Substantia nigra (tissue), 51 donors: ENCODE measurements at places on chromosomes 11 and 22.

DNA sequence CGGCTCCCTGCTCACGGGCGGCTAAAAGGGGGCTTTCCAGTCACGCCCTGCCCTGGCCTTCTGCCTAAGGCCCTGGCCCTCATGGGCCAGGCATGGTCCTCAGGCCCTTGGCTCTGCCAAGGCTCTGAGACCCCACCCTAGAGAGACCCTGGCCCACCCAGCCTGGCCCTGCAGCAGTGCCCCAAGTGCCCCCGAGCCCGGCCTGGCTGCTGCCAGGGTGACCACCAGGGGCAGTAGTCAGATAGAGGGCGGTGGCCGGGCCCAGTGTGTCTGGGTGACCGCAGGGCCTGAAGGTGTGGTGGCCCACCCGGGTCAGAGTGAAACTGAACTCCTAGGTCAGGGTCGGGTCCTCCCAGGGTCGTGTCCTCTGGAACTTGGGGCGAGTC, 29.4 kb upstream of the CCDC188 start:
- DNase-seq = no peak

DNA sequence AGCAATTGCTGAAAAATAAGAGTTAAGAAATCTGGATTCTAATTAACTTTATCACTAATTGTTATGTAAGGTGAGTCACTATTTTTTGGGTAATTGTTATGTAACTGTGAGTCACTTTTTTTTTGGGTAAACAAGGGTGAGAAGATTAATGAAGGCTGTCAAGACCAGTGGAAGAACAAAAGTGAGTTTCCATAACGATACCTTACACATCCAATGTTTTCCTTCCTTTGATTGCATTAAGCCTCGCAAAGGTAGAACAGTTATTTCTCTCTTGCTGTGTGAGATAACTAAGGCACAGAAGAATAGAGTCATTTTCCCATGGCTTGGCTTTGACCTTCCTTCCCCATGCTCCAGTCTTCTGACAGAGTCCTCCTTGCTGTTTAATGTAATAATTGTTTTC, 374.7 kb downstream of the DDX10 start:
- no peak for DNase-seq

GRCh38 chr11:116631201-116631600, 141.6 kb downstream of the BUD13 start:
- no peak for DNase-seq

DNA sequence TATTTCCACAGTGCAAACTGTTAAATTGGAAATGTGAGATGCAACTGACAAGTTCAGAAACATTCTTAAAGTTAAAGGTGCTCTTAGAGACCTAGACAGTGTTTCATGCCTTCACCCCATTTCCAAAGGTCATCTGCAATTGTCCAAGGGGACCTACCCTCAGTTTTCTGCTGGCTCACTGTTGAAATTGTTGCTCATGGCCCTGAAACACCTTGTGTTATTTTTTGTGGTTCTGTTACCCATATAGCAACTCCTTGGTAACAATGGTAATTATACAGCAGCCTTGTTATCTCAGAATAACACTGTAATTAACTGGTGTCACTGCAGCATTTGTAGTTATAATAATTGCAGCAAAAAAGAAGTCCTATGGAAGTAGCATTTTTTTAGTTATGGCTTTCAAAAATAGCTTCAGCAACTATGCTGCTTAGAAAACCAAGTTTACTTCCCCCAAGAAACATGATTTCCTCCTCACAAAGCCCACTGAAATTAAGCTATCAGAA, 49.2 kb upstream of the CCDC34 start:
- no peak for DNase-seq

DNA sequence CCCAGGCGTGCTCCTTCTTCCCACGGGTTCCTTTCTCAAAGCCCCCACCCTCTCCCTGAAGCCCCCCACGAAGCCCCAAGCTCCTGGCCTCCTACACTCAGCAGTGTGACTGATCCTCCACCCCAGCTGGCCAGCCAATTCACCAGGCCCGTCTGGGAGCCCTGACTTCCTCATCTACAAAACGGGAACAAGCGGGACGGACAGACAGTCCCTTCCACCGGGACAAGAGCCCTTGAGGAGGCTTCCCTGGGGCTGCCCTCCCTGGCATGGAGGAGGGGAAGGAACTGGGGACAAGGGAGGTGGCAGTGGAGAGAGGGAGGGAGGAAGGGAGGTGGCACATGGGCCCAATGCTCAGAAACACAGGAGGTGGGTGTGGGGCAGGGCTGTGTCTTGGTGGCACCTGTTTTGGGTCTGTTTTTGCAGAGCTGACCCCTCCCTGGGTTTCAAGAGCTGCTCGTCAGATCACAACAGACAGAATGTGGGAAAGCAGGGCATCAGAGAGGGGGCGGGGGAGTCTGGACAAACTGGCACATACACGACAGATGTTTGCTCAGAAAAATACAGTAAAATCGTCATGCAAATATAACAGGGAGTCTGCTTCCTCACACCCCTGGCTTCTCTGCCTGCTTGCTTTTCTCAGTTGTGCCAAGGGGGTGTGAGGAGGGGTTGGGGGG, 56.8 kb downstream of the ELFN2 start:
- no peak for DNase-seq

GRCh38 chr22:42734406-42734805, 13.7 kb upstream of the A4GALT start:
- no peak for DNase-seq

DNA sequence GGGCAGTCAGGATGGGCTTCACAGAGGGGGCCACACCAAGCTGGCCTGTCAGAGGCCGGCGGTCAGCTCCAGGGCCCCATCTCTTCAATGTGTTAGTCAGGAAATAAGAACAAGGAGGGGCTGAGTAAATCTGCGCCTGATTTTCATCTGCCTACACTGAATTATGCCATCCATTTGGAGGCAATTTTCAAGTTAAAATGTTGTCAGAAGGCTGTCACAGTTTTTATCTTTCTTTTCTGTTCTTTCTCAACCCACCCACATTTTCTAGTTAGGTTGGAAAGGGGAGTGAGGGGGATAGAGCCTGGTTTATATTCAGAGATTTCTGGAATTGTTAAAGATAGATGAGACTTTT, 18.8 kb downstream of the ADORA2A start:
- no peak for DNase-seq
